ENCODE measurements at places on chromosomes 1 and 21. TPM values are rescaled to one million over a fixed set of nuclear protein-coding genes. Genes with fewer than 3 reads are reported as not detected.

DNA sequence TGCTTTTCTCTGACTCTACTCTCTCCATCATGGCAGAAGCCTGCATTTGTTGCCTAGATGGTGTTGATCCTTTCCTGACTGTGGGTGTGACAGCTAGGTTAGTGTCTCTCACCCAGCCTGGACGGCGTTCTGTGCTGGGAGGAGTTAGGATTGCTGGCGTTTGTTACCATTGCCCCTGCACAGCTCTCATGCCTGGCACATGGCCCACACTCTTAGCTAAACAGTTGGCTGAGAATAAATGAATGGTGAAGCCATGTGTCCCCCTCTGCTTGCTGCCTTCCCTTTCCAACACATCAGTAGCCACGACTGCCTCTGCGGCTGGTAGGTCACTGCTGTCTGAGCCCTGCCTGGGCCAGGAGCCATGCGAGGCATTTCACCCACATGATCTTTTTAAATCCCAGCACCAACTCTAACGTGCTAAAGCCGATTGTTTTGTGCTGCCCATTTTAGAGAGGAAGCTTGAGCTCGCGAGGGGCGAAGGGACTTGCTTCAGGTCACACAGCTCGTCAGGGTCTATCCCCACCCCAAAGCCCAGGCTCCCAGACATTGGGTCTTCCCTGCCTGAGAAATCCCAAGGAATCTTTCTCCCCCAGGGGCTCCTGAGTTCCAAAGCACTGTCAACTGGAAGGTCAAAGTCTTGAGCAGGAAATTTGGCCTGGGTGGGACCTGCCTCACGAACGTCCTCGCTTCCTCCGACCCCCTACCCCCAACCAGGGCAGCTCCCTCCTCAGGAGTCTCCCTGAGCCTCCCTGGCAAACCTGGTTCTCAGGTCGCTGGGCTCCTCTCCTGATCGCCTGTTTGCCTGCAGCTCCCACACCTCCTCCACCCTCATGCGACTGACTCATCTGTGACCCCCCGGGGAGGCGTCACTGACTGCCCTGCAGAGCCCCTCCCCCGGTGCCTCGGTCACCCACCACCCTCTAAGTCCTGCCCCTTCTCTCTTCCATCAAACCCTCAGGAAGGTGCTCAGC lies 271.7 kb upstream of the C1orf174 start:
- no peak for DNase-seq

DNA sequence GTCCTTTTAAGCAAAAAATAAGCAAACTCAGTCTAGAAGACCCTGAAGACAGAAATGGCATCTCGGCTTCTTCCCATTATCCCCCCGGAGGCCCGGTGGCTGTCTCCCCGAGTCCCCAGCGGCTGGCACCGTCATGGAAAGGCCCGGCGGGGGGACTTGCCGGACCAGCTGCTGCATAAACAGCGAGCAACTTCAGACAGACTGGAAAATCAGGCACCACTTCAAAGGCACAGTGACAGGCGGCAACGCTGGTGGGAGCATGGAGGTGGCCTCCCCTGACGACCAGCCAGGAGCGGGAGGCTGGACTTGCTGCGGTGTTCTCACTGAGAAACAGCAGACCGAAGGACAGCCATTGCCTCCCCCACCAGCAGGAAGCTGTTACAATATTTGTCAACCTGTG lies 18.4 kb upstream of the C1QA start:
- no peak for DNase-seq

GRCh38 chr1:163094589-163094988 lies 25.4 kb downstream of the RGS4 start:
- DNase-seq: no peak

GRCh38 chr1:227560393-227561173 lies 2.8 kb upstream of the ZNF678 start:
- DNase-seq: peak; percentile 49

Gene SPRR5
- total RNA-seq: not detected

GRCh38 chr1:60280819-60281218 lies 207.2 kb upstream of the C1orf87 start:
- no peak for DNase-seq

GRCh38 chr1:44089371-44090048 lies 29.1 kb upstream of the KLF17 start:
- DNase-seq: no peak

Gene RPTN
- total RNA-seq: not detected

- DNase-seq: no peak
Observed at GRCh38 chr1:27594564-27595510, 9.1 kb downstream of the AHDC1 start.

Gene TMEM200B
- total RNA-seq: 0.90 TPM

- DNase-seq: no peak
Observed at GRCh38 chr1:81660286-81660685, 140.4 kb upstream of the ADGRL2 start.

GRCh38 chr21:46210378-46211136 lies 18.0 kb downstream of the LSS start:
- DNase-seq: peak; percentile 11

DNA sequence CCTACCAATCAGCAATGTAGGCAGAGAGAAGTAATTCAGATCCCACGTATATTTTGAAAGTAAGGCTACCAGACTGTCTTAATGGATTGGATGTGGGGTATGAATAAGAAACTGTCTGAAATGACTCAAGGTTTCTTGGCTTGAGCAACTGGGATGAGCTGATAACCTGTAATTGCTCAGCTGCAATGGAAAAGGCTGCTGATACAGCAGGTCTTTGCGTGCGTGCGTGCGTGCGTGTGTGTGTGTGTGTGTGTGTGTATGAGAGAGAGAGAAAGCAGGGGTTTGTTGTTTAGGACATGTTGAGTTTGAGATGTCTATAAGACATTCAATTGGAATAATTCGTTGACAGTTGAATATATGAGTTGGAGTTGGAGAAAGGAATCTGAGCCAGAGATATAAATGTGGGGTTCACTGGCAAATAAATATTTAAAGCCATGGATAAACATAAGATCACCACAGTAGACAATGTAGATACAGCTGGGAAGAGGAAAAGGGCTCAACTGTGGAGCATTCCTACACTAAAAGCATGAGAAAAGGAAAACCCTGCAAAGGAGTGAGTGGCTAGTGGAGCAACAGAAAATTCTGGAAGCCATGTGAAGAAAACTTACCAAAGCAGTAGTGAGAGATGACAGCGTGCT lies 72.9 kb downstream of the UCHL5 start:
- DNase-seq: peak; percentile 33

Gene CREG1
- 70.6 TPM for total RNA-seq

DNA sequence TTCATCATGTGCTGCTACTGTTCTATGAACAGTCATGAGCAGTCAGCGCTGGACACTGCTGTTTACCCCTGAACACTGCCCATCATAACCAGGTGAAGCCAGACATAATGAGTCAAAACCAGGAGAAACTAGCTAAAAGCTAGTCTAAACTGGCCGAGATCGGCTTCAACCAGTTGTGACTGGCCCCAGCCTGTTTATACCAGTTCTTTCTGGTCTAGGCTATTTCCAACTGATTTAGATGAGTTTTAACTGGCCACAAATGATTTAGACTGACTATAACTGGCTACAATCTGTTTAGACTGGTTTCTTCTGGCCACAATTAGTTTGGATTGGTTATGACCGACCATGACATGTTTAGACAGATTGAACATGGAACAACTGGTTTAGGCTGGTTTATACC lies 348.3 kb upstream of the CAMK1G start:
- DNase-seq: no peak

- no peak for DNase-seq
Observed at GRCh38 chr21:23398726-23399125, 2208.6 kb downstream of the MRPL39 start.

Gene RGS8
- not detected for total RNA-seq

GRCh38 chr1:158290321-158290844 lies 660 bp downstream of the CD1C start:
- no peak for DNase-seq

DNA sequence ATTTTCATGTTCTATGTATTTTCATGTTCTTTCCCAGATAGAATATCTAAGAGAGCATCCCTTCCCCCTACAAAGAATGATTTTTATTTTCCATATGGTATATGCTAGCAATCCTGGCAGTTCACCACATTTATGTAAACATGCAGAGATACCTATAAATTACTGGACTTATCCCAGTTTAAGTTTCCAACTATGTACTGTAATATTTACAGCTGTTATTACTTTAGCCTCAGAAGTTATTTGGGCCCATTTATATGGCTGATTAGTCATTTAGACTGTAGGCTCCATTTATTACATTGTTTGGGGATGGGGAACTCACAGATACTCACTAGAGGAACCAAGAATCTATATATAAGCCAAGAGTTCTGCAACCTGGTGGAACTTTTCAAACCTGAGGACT lies 84.8 kb upstream of the WARS2 start:
- DNase-seq: no peak

GRCh38 chr1:21157054-21157453 lies 19.6 kb downstream of the EIF4G3 start:
- no peak for DNase-seq

DNA sequence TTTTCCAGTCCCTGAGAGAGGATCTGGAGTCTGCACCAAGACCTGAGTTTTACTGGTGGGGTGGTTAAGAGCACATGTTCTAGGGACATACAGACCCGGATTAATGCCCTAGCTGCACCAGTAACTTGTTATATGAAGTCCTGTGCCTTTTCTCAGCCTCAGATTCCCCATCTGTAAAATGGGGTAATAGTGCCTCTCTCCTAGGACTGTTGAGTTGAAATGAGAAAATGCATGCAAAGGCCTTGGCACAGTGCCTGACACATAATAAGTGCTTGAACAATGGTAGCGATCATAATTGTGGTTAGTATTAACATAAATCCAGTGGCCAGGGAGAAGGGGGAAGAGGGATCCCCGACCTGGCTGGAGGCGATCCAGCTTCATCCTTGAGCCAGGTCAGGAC lies 12.3 kb downstream of the AHDC1 start:
- DNase-seq: no peak

- DNase-seq: peak; percentile 11
Observed at GRCh38 chr1:41890825-41891198, 27.9 kb downstream of the HIVEP3 start.

DNA sequence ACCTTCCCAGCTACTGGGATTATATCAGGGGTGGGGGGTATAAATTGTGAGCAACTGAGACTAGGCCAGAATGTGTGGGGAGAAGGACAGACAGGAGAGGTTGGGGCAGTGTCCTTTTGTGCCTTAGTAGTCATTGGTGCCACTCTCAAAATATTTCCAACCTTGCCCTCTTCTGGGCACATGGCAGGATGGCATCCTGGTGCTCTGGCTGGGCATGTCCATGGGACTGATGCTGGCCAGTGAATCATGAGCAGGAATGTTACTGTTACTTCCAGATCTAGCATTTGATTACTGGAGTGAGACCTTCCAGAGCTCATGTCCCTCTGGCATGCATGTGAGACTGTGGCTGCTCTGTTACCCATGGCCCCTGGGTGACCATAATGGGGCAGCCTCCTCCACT lies 151.2 kb downstream of the MATN1 start:
- DNase-seq: no peak

GRCh38 chr21:41874611-41875010 lies 4.5 kb downstream of the PRDM15 start:
- no peak for DNase-seq

- no peak for DNase-seq
Observed at GRCh38 chr1:206637605-206638004, 2.3 kb downstream of the DYRK3 start.

DNA sequence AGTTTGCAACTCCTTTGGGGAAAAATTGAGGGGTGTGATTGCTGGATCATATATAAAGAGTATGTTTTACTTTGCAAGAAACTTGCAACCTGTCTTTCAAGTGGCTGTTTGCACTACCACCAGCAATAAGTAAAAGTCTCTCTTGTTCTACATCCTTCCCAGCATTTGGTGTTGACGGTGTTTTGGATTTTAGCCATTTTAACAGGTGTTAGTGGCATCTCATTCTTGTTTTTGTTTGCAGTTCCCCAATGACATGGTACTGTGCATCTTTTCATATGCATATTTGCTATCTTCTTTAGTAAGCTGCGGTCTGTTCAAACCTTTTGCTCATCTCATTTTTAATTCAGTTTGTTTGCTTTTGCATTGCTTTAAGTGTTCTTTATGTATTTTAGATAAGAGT lies 535.5 kb downstream of the LRRIQ3 start:
- no peak for DNase-seq

- no peak for DNase-seq
Observed at GRCh38 chr1:81666586-81666985, 134.1 kb upstream of the ADGRL2 start.

DNA sequence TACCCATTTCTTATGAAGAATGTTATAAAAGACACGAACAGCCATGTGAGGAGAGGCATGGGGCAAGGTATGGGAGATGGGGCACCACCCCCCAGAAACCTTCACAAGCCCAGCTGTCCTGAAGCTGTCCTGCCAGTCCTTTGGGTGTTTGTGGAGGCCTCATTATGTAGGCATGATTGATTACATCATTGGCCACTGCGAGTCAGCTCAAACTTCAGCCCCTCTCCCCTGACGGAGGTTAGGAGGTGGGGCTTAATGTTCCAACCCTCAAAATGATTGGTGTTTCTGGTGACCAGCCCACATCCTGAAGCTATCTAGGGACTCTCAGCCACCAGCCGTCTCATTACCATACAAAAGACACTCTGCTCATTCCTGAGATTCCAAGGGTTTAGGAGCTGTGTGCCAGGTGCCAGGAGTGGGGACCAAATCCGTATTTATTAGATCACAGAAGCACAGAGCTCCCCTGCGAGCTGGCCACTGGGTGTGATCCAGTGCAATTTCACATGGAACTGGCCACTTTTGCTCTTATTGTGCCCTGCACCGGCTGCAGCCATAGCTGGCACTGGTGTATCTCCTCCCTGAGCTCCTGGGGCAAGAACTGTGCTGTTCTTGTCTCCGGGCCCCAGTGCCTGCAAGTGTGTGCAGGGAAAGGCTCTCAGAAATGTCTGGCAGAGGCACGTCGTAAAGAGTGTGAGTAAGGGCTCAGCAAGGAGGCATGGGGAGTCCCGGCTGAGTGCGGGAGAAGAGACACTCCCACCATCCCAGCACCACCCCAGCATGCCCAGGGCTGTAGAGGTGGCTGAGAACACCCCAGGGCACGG lies 10.5 kb downstream of the KIAA1614 start:
- DNase-seq: no peak

Gene E2F2
- total RNA-seq: 18.0 TPM

DNA sequence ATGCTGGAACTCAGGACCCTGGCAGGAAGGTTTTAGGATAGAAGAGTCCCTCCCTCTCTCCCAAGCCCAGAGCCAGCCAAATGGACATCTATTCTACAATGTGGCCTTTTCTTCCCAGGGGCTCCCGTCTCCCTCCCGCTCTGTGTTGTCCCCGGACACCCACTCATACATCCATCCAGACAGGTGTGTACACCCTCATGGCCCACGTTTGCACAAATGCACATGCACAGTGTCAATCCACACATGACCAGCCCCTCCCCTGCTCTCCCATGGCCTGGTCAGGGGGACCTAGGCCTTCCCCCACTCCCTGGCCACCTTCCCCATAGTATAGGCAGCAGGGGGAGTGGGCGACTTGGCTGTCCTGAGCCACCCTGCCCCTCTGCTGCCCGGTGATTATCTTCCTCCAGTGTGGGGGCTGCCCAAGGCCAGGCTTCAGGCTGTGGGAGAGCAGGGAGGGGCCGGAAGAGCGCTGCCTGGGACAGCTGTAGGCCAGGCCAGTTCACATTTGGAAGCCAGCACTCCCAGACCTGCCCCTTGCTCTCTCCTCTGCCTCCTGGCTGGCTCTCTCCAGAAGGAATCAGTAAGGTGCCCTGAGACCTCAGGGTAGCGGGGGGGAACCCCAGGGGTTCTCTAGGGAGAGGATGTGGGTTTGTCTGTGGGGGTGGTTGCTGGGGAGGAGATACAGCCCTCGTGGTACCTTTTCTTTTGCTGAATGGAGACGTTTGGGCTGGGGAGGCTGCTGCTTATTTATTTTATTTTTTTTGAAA lies 4.1 kb upstream of the PTPN7 start:
- peak; percentile 47 for DNase-seq

GRCh38 chr1:26094076-26094669 lies 17.5 kb upstream of the PDIK1L start:
- no peak for DNase-seq

- DNase-seq: no peak
Observed at GRCh38 chr1:45621501-45621836, 2.4 kb downstream of the CCDC17 start.

Data from mucosa of descending colon (tissue), 3 donors.